ENCODE measurements at places on chromosomes 2 and 18.

DNA sequence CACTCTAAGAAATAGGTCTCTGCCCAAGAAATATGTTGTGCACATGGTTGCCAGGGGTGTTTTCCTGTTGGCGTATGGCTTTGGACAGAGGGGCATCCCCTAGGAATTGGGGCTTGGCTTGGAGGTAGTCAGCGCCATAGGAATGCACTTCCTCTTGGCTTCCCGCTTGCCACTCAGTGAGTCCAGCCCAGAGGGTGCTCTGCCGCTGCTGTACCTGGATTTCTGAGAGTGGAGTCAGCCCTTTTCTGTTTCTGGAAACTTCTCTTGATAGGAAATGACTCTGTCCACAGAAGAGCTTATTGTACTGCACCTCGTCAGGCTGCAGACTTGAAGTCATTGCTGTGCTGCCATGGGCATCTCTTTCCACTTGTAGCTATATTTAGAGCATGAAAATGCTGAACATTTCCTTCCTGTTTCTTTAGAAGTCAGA is 116.7 kb upstream of the MGAT5 start:
- DNase-seq = no peak

GRCh38 chr2:105779394-105779793 is 34.7 kb downstream of the NCK2 start:
- no peak for DNase-seq

- no peak for DNase-seq
Observed at GRCh38 chr2:41935825-41936224, 112.0 kb upstream of the PKDCC start.

DNA sequence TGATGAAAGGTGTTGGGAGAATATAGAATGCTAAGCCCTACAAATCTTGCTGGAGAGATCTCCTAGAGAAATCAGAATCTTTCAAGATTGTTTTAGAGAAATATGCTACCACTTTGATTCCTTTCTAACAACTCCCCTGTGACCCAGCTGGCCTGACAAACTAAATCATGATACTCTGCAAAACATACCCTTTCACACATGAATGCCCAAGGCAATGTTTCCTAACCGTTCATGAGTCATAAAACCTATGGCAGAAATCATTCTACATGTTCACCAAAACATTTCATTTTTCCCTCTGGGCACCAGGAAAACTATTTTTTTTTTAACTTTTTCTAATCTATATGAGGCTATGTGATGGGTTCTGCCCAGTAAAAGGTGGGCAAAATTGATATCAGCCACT is 77.8 kb upstream of the SETBP1 start:
- no peak for DNase-seq

DNA sequence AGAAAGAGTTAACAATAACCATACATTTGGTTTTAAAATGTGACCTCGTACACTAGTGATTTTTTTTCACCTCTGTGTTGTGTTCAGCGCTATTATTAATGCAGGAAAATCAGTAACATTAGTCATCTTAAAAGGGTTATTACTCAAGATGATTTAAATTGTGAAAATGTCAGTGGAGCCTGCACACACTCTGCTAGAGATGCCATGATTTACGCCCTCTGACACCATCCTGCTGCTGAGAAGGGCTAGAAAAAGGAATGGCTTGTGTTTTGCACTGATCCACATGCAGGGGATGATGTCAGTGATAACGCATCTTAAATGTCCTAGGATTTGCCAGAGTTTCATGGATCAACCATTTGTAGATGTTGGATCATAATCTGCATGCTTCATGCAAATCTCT is 121.3 kb upstream of the BOD1L2 start:
- DNase-seq = no peak

GRCh38 chr2:137957033-137957432 is 7.2 kb upstream of the HNMT start:
- DNase-seq = no peak

GRCh38 chr2:170024721-170025120 is 153.2 kb upstream of the MYO3B start:
- no peak for DNase-seq

DNA sequence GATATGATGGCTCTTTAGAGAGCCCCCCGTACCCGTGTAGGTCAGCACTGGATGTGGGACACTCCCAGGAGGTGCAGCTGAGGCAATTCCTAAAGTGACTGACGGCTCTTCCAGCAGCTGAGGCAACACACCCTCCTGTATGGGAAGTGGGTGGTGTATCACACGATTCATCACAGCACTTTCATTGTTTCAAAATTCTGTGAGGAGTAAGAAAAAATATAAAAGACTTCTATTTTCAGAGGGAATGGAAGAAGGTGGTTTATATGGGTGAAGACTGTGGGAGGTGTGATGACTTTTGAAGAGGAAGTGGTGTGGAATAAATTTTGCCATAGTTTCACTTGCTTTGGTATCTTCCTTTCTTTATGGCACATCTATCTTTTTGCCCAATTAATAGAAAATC is 22.3 kb downstream of the QPCT start:
- DNase-seq = no peak
